ENCODE measurements at places on chromosomes 5 and 9.

DNA sequence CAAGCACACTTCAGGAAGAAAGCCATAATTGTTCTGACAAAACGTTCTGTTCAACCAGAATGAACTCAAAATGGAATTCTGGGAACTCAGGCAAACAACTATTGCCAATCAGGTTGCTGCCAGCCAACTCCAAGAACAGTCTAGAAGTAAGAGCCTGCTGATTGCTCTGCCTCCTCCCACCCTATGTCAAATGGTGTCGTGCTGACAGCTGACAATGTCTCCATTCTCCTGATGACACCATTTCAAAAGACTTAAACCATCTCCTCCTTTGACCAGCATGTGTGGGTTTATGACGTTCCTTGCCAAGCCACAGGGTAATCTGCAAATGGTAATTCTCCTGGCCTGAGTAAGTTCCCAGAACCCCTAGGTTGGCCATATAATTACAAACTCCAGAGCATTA lies 21.9 kb upstream of the PLIN2 start:
- no peak for DNase-seq

DNA sequence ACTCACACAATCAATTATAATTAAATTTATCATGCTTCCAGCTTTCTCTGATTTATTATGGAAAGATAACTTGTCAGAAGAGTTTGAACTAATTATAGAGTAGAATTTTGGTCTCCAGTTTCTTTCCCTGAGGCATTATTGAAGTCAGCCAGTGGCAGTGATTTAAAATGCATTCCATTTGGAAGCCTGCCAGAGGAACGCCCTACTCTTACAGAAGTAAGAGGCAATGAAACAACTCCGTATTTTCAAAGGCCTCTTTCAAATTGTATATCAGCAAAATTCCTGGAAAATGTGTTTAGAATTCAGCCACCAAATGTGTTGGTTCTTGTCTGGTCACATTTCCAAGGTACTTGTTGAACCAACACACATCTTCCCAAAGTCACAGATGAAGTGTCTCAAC lies 640.9 kb downstream of the SEMA5A start:
- no peak for DNase-seq

DNA sequence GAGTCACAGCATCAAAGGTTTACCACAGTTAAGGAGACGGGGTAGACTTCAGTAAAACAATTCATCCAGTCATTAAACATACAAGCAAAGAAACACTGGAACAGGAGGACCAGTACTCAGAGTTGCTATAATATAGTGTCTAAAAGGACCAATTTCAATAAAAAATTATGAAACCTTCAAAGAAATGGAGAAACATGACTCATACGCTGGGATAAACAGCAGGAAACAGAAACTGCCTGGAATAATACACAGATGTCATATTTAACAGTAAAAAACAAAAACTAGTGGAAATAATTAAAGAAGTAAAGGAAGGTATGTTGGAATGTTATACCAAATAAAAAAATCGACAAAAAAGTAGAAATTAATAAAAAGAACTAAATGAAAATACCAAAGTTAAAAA lies 1075.9 kb downstream of the NR2F1-AS1 start:
- DNase-seq, result no peak

DNA sequence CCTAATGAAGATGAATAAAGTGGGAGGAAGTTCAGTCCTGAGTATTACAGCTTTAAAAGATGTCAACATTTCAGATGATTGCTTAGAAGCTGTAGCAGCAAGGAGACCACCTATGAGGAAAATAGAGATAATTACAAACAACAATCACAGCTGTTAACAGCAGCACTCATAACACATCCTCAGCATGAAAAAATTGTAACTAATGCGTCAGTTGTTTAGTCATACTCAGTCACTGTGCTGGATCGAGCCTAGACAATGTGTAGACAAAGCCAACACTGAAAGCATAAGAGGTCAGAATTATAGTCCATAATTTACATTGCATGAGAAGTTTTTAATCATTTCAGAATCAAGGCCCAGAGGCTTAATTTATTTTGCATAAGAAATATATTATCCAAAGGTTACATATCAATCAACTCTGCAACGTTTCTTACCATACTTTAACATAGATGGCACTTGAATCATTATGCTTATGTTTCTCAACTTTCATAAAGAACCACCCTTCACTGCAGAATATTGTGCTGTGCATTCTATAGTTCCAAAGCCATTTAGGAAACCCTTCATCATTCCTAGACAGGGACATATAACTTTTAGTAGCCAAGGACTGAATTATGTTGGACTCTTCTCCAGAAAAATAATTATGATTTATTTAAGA lies 60.2 kb upstream of the HAPLN1 start:
- DNase-seq, result no peak

DNA sequence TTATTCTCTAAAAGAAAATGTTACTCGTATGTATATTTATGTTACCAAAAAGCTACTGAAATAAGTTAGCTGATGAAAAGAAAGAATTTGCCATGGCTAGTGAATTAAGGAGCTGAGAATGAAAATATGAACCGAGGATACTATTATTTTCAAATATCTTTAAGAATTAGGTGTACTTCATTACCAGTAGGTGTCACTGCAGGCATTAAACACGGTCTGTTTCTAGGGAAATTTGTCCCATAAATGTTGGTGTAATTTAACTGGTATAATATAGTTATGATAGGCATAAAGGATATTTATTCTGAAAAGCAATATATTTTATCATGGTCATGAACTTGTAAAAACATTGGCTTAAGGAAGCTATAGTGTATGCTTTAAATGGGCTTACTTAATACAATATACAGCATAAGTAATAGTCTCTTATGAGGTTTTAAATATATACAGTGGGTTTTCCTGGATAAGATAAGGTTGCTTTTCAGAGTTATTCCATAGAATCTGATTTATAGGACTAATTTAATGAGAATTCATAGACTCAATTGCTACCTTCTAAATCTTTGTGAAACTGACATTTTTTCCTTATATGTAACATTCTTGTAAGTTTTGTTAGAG lies 72.4 kb upstream of the MPDZ start:
- peak; percentile 29 for DNase-seq

DNA sequence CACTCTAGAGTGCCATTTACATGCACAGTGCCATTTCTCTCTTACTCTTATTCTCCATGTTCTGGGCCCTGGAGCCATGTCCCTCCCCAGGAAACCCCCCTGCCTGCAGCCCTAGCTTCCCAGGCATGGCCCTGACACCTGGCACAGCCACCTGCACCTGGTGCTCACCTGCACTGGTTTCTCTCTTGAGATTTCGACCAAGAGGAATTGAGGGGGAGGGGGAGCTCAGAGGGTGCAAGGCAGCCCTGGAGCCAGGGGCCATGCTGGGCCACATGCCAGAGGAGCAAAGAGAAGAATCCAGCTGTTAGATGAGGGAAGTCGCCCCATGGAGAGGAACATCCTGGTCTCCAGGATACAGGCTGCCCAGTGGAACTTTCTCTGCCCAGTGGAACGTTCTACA lies 65.0 kb upstream of the RAPGEF1 start:
- no peak for DNase-seq
